NCI-H82 (cell line): ENCODE measurements at places on chromosomes 12 and 14.

GRCh38 chr12:51661199-51661598 lies 70.2 kb downstream of the SCN8A start:
- DNase-seq: no peak

GRCh38 chr14:61559641-61560201 lies 135.6 kb upstream of the HIF1A start:
- no peak for DNase-seq

- DNase-seq: no peak
Observed at GRCh38 chr12:45615268-45615667, 114.2 kb upstream of the ARID2 start.

DNA sequence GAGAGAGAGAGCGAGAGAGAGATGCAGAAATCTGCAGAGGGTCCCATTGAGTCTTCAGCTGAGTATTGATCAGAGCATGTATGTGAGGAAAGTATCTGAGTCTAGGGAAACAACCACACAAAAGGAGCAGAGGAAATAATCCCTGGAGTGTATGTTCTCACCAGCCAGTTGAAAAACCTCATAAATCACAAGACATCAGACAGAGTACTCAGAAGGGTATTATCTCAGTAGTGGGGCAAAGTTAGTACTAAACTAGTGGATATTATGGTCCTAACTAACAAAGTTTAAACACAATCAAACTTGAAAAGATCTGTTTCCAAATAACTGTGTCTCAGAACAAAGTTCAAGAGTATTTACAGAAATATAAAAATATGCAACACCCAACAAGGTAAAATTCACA lies 36.5 kb upstream of the CTDSP2 start:
- no peak for DNase-seq

DNA sequence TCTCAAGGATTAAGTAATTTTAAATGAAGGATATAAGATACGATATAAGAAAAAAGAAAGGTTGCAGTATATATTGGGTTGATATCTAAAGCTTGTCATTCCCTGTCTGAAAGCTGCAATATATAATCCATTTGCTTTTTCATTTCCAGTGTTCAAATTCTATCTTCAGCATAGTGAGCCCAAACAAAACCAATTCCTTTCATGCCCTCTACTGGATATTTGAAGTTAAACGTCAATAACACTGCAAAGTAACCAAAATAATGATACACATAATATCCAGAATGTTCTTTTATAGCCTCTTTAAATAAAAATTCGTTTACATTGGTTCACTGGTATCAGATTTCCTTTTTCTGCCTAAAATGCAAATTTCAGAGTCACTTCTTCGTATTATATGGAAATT lies 64.5 kb upstream of the DAAM1 start:
- peak; percentile 21 for DNase-seq

GRCh38 chr14:91961297-91962220 lies 14.1 kb upstream of the FBLN5 start:
- DNase-seq: no peak

DNA sequence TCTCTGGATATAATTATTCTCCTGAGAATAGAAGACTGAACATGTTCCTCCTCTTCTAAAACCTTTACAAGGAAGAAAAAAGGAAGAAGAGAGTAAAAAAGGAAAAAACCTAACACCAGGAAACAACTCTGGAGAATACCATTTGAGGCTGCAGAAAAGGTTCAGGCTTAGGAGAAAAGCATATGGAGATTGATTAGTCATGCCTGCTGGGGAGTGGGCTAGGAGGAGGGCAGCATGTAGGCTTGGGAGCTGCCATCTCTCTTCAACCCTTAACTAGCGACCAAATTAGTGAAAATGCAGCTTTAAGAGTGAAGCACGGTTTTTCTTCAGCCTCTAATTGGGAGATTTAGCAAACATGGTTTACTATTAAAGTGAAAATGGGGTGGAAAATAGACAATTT lies 273.0 kb upstream of the CRY1 start:
- DNase-seq: no peak

- DNase-seq: no peak
Observed at GRCh38 chr12:79206871-79207270, 342.3 kb downstream of the SYT1 start.

- DNase-seq: no peak
Observed at GRCh38 chr12:94829552-94829951, 173.9 kb downstream of the NDUFA12 start.

GRCh38 chr14:64812412-64812811 lies 67.3 kb downstream of the SPTB start:
- peak; percentile 48 for DNase-seq

GRCh38 chr14:47240748-47241437 lies 434.5 kb downstream of the MDGA2 start:
- DNase-seq: peak; percentile 8

DNA sequence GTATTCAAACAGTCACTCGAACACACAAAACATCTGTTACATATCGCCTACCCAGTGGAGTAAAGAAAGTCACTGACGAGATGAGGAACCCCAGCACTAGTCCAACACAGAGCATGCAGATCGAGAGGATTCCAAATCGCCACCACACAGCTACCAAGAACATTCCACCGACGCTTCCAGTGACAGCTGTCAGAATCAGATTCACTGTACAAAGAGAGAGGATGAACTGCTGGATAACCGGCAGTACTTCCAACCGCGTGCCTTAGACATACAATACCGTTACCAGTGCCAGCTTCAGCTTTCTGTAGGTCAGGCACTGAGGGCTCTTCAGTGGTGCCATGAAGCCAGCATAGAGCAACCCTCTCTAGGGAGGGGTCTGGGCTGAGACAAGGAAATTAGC lies 34.5 kb downstream of the TM7SF3 start:
- DNase-seq: peak; percentile 94

- no peak for DNase-seq
Observed at GRCh38 chr12:30930641-30931040, 4.1 kb downstream of the TSPAN11 start.

GRCh38 chr12:40016980-40017379 lies 88.9 kb downstream of the SLC2A13 start:
- DNase-seq: no peak

DNA sequence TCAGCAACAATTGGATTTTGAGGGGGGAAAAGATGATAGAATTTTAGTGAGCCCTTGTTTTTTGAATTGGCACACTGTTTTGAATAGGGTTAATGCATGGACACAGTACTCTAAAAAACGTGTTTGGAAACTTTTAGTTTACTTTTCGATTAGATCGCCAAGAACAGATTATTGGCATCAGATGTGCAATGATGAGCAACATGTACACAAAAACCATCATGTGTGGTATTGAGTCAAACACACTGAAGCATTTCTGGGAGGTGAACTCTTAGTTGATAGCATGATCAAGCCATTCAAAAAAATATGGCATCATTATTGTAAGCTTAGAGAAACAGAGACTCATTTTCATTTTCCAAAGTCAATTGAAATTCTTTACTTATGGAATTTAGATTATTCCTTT lies 329.2 kb downstream of the ADAMTS20 start:
- no peak for DNase-seq

GRCh38 chr14:101953151-101953550 lies 11.2 kb upstream of the DYNC1H1 start:
- DNase-seq: peak; percentile 85

- no peak for DNase-seq
Observed at GRCh38 chr12:48994224-48995085, 4.7 kb downstream of the DDN start.

DNA sequence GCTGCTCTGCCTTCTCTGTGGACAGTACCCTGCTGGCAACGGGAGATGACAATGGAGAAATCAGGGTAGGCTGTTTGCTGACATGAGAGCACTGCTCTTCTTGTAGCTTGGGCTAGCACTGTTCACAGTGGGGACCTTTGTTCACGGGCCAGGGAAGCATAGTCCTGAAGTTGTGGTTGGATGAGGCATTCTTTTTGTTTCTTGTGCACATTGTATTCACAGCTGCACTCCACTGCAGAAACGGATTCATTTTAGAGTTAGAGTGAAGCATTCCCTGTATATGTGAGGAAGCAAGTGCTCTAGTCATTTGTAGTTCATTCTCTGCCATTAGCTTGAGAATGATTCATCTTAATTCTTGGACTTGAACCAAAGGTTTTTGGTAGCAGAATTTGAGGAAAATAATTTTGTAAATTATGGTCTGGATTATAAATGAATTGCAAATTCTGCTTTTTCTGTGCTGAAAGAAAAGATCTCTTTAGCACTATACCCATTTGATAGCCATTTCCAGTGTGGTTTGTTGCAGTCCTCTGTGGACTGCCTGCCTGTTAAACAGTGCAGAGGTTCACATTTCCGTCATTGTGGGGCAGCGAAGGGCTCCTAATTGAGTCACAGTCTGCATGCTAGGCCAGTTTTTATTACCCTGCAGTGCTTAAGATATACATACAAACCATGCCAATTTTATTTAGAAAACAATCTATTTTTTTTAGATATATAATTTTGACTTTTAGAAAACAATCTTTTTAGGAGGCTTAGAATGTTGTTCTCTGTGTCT lies 80.6 kb downstream of the APAF1 start:
- peak; percentile 35 for DNase-seq

GRCh38 chr14:102675396-102675795 lies 82.9 kb downstream of the RCOR1 start:
- DNase-seq: no peak

GRCh38 chr12:27186022-27186839 lies 57.9 kb upstream of the STK38L start:
- DNase-seq: no peak

DNA sequence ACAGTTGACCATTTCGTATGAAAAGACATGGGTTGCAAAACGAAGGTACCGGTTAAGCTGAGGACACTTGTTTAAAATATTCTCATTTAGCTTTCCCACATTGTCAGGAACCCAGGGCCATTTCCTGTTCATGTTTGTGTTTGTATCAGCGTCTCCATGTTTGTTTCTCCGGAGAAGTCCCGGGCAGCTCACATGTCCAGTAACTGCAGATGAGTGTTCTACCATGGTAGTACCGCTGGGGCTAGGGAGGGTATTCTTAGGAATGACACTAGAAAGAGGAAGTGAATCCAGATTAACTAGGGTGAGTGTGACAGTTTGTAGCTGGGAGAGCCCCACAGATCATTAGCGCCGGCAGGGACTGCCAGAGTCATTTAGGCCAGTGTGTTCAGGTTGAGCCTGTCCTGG lies 50.0 kb upstream of the EVL start:
- DNase-seq: no peak

DNA sequence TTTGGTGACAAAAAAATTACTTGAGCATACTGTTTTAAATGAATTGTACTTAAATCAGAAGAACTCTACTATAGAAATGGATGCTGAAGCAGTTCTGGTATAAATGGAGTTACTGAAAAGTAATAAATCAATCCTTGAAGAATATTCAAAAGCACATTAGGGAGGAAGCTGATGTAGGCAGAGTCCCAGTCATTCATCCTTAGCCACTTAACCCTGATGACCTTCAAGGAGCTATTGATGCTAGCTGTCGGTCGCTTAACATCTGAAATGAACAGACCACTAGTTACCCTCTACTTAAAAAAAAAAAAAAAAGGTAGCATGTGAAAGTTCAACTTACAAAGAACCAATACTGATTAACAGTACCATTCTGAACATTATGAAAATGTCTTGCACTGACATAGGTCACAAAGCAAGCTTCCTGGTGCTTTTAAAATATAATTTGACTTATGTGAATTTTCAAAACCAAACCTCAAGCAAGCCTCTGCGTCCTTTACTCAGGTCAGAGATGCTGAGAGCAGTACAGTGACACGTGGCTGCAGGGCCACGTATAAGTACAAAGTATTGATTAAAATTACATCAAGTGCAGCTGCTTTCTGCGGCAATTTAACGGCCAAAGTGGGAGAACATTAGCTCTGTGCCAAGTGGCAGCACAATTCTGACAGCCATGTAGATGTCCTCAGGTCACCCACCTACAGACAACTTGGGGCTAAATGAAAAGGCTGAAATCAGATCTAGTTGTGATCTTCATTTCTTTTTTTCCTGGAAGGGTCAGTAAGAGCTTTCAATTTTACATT lies 18.1 kb downstream of the PPM1H start:
- no peak for DNase-seq

DNA sequence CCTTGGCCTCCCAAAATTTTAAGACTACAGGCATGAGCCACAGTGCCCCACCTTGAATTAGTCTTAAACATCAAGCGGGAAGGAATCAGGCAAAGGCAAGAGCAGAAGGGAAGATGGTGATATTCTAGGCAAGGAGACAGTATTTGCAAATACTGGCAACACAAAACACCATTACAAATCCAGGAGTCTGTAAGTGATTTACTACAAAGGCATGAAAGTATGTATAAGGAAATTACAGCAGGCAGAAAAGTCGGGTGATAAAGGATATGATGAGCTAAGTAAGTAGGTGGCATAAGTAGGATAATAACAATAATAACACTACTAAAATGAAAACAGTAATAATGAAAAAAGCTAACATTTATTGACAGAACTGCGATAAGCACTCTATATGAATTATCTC lies 28.5 kb downstream of the FMNL3 start:
- no peak for DNase-seq

- peak; percentile 29 for DNase-seq
Observed at GRCh38 chr14:104975481-104976197, 2.5 kb downstream of the AHNAK2 start.

DNA sequence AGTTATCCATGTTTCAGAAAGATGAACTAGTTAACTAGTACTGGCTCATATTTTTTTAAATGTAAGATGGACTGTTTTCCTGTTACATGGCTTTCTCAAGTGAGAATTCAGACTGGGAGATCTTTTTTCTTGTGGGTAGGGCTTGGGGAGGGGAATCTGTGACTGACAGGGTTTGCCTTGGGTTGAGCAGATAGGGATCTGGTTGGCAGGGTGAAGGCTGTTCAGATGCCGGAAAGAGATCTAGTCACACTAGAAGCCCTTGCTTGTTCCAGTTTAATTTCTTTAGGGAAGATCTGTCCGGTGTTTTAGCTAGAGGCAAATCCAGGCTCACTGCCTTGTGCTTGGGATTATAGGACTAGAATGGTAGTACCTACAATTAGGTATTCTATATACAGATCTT lies 63.2 kb downstream of the FBXO33 start:
- no peak for DNase-seq

GRCh38 chr12:112179341-112179740 lies 54.0 kb downstream of the TRAFD1 start:
- DNase-seq: no peak

- peak; percentile 58 for DNase-seq
Observed at GRCh38 chr14:82855912-82856391, 1322.3 kb upstream of the SEL1L start.

DNA sequence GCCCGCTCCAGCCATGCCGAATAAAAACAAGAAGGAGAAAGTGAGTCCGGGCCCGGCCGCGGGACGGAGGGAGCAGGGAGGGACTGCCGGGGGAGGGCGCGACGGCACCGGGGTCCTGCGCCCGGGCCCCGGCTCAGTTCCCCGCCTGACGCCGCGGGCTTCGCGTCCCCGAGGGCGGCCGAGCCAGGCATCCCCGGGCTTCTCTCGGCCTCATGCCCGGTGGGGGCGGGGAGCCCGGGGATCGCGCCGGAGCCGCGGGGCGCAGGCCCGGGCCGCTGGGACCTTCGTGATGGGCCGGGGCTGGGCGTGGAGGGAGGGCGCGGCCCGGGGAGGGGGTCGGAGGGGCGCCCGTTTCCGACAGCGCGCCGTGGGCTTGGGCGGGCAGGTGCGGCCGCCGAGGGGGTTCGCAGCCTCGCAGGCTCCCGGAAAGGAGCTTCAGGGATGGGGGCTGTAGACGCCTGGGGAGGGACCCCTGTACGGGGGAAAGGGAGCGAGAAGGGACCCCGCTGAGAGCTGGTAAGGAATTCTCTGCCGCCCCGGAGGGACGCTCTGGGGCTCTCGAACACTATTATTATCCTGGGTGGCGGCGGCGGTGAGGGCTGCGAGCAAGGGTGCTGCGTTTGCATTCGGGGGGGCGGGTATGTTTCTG lies 496 bp downstream of the PPP2R5C start:
- DNase-seq: peak; percentile 15
